ENCODE measurements at places on chromosomes 4 and X.
A peak's percentile ranks its signal among the peaks of the same experiment; 100 is the strongest.

- DNase-seq: no peak
These were observed 98.7 kb upstream of the ARHGAP24 start for GRCh38 chr4:85376285-85376684.

DNA sequence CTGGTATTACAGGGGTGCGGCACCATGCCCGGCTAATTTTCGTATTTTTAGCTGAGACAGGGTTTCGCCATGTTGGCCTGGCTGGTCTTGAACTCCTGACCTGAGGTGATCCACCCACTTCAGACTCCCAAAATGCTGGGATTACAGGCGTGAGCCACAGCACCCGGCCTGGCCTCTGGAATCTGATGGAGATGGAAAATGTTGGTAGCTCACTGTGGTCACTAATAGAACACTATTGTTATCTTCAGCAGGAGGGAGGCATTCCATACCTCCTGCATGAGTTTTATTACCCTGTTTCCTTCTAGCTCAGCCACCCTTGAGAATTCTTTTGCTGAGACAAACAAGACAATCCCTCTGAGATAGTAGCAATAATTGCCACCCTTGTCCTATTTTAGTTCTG, 105.0 kb downstream of the SHROOM3 start:
- no peak for DNase-seq

DNA sequence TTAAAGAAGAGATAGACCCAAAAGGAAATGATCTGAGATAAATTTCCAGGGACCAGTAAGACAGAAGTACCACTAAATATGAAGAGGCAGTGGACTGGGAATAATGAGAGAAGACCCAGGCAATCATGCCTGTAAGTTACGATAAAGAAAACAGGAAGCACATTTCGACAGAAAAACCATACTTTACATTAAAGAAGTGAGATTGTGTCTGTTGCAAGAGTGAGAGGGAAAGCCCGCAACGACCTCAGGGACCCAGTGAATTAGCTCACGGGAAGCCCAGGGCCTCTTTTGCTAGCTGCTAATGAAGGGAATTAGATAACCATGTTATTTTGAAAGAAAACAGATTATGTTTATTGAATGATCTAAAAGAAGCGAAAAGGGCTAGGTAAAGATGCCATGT, 28.9 kb upstream of the ACSL1 start:
- DNase-seq: peak; percentile 75

- no peak for DNase-seq
These were observed 39.5 kb upstream of the ZFX start for GRCh38 chrX:24110069-24110468.

DNA sequence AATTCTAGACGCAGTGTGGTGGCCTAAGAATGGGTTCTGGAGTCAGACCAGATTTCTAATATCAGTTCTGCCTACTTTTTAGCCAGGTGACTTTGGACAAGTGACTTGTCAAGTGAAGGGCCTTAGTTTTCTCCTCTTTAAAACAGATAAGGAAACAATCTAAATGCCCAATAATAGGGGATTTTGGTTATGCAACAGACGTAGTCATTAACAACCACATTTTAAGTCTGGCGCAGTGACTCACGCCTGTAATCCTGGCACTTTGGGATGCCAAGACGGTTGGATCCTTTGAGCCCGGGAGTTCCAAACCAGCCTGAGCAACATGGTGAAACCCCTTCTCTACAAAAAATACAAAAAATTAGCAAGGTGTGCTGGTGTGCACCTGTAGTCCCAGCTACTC, 2.1 kb upstream of the ZMYM3 start:
- DNase-seq: no peak

GRCh38 chrX:123731258-123731986, 1.4 kb downstream of the THOC2 start:
- DNase-seq: no peak

GRCh38 chr4:159764343-159764952, 661.6 kb downstream of the RAPGEF2 start:
- DNase-seq: no peak

- peak; percentile 58 for DNase-seq
These were observed 5.6 kb downstream of the CYSLTR1 start for GRCh38 chrX:78321809-78322208.

DNA sequence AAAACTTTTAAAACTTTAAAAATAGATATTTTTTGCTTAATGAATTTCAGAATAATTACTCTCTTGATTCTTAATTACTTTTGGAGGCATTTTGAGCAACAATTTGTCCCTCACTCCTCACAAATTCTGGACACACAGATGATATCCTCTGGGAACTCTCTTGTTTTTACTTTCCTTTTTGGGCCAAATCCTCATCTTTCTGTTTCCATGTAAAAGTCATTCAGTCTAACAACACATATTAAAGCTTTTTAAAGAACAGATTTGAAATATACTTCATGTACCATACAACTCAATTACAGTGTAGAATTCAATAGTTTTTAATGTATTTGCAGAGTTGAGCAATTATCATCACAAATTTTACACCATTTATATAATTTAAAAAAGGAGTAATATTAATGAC, 983.1 kb downstream of the STIM2 start:
- DNase-seq: no peak

DNA sequence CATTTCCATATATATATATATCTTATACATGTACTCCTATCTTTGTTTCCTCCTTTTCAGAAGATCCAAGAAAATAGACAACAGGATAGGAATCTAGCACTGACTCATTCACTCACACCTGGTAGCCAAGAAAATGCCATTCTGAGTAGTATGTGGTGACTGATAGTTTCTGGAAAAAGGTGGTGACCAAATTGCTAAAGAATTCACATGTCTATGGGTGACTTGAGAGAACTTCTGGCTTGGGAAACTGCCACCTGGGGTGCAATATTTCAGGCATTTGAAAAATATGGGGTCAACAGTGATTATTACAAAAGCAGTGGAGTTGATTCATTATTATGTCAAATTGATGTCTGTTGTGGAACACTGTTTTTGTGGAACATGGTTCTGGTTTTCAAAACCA, 605.1 kb downstream of the PCDH18 start:
- DNase-seq: no peak

- DNase-seq: no peak
These were observed at the start of gene IGSF1 for GRCh38 chrX:131288738-131289511. IGSF1 (minus strand) TSS chrX:131289306; CDS start chrX:131286674, 2,632 bp downstream.

GRCh38 chr4:123784626-123785025, 388.0 kb downstream of the SPRY1 start:
- no peak for DNase-seq

DNA sequence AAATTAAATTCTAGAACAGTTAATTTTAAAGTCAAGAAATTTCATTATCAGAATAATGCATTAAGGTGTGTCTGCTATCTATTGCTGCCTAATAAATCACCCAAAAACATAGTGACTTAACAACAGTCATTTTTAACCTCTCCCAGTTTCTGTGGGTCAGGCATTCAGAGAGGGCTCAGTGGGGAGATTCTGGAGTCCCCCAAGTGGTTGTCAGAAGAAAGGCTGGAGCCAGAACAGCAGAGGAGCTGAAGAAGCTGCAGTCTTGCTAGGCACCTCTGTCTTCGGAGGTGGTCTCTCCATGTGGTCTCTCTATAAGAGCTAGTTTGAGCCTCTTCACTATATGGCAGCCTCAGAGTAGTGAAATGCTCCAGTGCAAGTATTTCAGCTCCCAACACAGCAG, 9.3 kb upstream of the HOPX start:
- DNase-seq: no peak

DNA sequence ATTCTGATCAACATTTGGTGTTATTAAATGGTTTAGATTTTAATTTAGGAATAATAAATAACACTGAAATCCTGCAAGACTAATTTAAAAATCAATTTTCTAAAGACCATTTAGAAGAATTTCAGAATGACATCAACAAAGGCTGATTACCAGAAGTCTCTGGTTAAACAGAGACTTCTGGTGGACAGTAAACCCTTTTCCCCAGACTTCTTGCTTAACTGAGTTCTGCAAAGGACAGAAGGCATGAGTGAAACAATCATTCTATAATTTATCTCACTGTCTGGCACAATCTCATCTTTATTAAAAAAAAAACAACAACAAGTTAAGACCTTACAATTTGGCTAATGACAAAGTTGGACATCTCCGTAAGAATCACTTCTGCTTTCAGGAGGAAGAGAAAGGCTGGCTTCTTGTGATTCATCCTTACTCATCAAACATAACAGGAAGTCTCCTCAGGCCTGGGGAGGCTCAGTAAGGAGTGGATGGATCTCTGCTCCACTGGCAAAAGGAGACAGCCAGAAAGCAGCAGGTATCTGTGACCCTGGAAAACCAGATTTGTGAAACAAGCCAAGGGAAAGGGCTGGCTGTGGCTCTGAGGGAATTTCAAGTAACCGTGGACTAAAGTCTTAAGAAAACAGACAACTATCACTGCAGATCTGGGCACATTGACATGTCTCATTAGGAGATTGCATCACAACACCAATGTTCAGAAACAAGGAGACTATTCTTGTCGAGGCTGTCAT, 908 bp upstream of the TLR6 start:
- peak; percentile 63 for DNase-seq

DNA sequence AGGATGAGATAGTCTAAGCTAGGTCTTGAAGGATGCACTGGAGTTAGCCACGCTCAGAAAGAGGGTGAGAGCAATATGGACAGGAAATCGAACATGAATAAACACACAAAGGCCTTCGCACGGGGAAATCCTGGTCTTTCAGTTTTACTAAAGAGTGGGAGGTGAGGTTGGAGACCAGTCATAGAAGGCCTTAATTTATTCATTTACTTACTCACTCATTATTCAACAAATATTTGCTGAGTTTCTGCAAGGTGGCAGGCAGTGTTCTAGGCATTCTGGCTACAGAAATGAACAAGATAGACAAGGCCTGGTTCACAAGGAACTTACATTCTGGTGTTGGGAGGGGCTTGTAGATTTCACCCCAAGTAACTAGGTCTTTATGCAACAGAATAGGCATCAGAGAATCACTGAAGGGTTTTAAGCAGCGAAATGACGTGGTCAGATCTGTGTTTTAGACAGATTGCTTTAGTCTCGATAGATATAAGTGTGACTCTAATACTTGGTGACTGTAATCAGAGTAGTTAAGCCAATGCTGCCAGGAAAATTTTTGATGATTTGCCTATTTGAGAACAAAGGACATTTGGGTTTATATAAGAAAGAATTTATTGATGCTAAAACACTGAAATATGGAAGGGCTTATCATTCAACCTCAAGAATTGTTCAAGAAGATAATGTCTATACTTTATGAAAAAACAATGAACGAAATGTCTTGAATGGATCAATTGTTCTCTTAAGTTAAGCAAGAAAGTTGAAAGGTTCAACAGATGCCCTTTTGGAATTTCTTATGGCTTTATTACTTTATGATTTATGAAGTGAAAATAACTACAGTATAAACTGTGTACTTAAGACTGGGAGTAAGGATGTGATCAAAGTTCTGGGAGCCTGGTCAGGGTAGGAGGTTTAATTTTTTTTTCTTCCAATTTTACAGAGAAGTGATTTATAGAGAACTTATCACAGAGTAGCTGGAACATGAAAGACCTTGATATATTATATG, 184.4 kb upstream of the CASK start:
- DNase-seq: no peak

DNA sequence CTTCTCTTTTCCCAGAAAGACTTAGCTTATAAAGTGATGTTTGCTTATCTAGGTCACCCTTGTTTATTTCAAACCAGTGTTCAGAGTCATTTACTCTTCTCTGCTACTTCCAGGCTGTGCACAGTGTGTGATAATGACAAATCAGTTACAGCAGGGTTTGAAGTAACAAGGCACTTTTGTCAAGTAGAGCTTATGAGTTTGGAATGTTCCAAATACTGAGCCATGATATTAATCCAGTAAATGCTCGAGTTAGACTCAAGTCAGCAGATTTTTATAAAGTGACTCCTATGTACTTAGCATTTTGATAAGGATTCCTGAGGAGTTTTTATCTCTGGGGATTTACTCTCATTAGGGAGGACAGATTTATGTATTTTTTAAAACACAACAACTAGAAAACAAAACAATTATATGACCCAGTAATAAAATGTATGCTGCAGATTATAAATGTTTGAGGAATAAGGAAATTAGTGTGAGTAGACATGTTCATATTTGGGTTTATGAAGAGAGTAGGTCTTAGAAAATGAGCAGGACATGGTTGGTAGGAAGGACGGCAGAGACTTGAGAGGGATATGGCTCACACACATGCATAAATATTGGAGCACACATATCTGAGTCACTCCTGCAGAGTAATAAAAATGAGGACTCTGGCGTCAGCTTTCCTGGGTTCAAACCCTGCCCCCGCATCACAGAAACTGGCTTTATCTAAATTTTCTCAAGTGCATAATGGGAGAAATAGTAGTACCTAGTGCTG, 271.2 kb downstream of the FBXO8 start:
- DNase-seq: no peak

GRCh38 chr4:42151568-42152506, 618 bp downstream of the BEND4 start:
- no peak for DNase-seq

GRCh38 chrX:130119312-130119898, 9.1 kb upstream of the ELF4 start:
- DNase-seq: no peak

- DNase-seq: no peak
These were observed 55.0 kb upstream of the GAB1 start for GRCh38 chr4:143281507-143282190.

DNA sequence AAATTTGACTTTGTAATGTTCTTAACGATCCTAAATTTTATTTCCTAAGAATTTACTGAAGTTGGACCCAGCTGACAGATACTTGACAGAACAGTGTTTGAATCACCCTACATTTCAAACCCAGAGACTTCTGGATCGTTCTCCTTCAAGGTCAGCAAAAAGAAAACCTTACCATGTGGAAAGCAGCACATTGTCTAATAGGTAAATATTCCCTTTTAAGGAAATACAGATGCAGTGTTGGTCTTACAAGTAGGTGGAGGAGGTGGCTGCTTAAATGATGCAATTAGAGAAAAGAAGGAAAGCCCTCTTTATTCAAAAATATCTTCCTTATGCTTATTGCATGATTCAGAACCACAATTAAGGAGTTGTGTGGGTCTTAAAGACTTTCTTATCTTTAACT, 73.5 kb downstream of the RS1 start:
- no peak for DNase-seq

DNA sequence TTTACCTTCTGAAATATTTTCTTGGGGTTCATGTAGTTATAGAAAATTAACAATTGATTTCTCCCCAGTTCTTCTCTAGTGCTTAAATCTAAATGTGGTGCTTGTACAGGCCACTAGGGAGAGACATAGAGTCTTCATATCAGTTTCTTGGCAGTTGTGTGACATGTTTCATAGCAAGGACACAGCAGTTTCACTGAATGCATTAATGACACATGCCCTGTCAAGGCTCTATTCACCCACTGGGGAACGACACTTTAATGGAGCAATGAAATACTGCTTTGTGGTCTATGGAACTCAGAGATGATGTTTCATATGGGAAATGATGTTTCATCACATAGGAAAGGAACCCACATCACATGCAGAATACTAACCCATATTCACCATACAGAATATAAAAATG, 2.8 kb downstream of the VEGFC start:
- DNase-seq: no peak

DNA sequence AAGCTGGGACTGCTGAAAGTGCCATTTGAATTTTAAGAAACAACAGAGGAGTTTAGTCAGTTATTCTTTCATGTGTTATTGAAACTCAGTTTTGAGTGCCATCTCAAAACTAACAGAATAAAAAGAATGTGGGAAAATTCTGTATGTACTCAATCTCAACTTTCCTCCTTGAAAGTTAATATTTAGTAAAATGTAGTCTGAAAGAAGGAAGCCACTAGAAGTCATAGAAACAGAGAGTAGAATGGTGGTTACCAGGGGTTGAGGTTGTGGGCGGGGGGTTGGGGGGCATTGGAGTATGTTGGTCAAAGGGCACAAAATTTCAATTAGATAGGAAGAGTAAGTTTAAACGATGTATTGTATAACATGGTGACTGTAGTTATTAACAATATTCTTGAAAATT, 628.3 kb upstream of the MAGEB2 start:
- DNase-seq: no peak

GRCh38 chr4:137705171-137705783, 173.0 kb upstream of the PCDH18 start:
- no peak for DNase-seq
